ENCODE measurements at places on chromosomes 4 and X. TPM values are rescaled to one million over a fixed set of nuclear protein-coding genes. Genes with fewer than 3 reads are reported as not detected.
A peak's percentile ranks its signal among the peaks of the same experiment; 100 is the strongest.

DNA sequence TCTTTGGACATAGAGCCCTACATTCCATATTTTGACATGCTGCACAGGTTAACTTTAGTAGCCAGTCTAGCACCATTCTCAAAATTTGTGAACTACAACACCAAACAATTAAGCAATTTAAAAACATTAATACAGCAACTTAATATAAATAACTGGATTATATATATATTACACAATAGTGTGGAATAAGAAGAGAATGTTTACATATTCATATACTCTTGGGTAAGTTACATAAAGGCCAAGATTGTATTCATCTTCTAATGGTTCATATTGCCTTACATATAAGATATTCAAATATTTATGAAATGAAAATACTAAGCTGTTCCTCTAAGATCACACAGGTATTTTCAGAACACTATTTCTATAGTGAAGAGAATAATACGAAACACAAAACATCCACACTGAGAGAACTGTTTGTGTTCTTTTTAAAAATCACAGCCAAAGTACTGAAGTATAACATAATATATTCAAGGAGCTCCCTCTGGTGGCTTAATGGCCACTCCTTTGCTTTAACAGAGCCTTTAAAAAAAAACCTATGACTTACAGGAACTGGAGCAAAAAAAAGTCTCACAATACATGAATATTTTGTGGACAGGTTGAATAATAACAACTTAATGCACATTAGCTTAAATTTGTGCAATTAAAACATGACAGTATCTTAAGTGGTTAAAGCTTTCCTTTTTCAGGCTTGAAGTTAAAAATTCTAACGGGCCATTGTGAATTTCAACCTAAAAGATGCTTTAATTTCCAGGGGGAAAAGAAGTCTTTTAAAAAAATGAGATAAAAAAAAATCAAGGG lies 46.2 kb downstream of the NEK1 start:
- DNase-seq: no peak

- no peak for DNase-seq
Measured at GRCh38 chr4:139593091-139593564, 37.1 kb upstream of the SETD7 start.

DNA sequence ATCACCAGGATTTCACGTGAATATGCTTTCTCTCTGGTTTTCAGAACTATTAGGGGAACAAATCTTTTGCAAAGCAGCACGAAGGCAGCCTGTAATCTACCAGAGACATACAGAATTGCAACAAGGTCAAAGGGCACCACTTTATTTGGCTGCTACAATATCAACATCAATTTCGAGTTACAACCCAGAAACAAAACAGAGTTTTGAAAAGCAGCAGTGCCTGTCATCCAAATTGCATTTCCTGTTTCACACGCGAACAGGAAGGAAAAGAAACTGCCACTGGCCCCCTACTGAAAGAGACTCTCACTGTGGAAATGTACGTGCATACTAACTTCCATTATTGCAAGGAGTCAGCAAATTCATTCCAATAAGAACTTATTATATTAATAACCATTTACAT lies 17.1 kb upstream of the C1QTNF7 start:
- no peak for DNase-seq

Gene CLDN2
- total RNA-seq: not detected

- no peak for DNase-seq
Measured at GRCh38 chr4:182489607-182490006, 246.4 kb downstream of the TENM3 start.

GRCh38 chrX:118251271-118251670 lies 94.6 kb upstream of the WDR44 start:
- DNase-seq: no peak

- peak; percentile 26 for DNase-seq
Measured at GRCh38 chr4:87209696-87210095, 10.7 kb downstream of the KLHL8 start.

Gene KCNE5
- total RNA-seq: 0.46 TPM

Gene PCYT1B
- 0.10 TPM for total RNA-seq

- DNase-seq: no peak
Measured at GRCh38 chrX:66728818-66729271, 90.0 kb upstream of the EDA2R start.

GRCh38 chr4:11765849-11766453 lies 337.3 kb upstream of the HS3ST1 start:
- no peak for DNase-seq

DNA sequence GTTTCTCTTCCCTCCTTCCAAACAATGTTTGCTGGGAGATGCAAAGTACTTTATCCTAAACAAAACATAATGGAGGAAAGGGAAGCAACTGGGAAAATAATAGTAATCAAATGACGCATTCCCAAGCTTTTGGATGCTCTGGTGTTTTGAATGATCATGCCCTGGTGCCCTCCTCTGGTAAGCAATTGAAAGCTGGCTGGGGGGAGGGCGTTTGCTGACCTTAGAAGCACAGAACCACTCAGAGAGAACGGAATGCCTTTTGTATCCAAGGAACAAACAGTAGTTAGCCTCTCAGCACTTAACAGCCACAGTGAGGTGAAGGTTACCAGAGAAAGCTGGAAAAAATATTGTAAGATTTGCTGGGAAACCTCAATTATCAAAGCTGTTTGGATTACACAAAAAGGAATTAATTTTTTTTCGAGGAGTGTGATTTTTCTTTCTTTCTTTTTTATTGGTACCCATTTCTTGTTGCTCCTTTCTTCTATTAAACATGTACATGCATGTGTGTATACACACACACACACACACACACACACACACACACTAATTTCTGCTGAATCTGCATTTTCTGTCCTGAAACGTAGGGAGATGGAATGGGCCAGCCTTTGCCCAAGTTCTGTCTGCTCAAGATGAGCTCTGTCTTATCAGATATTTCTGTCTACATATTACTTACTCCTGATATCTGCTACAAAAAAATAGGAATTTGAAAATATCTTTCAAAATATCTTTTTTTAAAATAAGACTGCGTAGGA lies 155.8 kb upstream of the IGFBP7 start:
- no peak for DNase-seq

Gene HSFX3
- total RNA-seq: not detected

DNA sequence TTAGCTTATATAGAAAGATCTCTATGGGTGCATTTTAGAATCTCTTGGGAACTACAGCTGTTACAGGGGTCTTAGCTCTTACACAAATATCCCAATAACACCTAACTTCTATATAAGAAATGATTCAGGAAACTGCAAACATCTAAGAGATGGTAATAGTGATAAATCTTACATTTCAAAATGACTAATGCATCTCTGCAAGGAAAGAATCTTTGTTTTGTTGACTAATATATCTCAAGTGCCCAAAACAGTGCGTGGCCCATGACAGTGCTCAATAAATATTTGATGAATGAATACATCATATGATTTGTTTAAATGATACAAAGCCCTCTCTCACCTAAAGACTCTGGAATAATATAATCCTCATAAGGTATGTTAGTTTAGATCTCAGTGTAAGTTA lies 47.5 kb downstream of the CENPE start:
- DNase-seq: no peak

Measured in GM12878 (cell line).